Posterior vena cava (tissue), 2 donors: ENCODE measurements at places on chromosomes 7 and 10. TPM values are rescaled to one million over a fixed set of nuclear protein-coding genes. Genes with fewer than 3 reads are reported as not detected.

KNDC1 gene
- total RNA-seq = 0.37 TPM

PRKAG2 gene
- total RNA-seq = 91.8 TPM

C7orf33 gene
- not detected for total RNA-seq

GNGT1 gene
- not detected for total RNA-seq

IL2RA gene
- total RNA-seq = 6.4 TPM

EGR2 gene
- total RNA-seq = 3.0 TPM

ANKRD16 gene
- total RNA-seq = 4.5 TPM

PCGF5 gene
- total RNA-seq = 100 TPM

SPDYE6 gene
- not detected for total RNA-seq

NME8 gene
- 0.19 TPM for total RNA-seq

CHST12 gene
- total RNA-seq = 21.4 TPM

RSU1 gene
- total RNA-seq = 108 TPM

PRF1 gene
- total RNA-seq = 4.6 TPM

GAD2 gene
- total RNA-seq = not detected

DMBT1 gene
- not detected for total RNA-seq

HYAL4 gene
- not detected for total RNA-seq

SOSTDC1 gene
- not detected for total RNA-seq

NUTM2E gene
- 0.46 TPM for total RNA-seq

PDE6C gene
- total RNA-seq = not detected

KAZALD1 gene
- total RNA-seq = 9.3 TPM

LRRC17 gene
- 1.4 TPM for total RNA-seq

GCK gene
- total RNA-seq = 0.81 TPM

EDRF1 gene
- total RNA-seq = 13.5 TPM

TAS2R4 gene
- 1.5 TPM for total RNA-seq

TRIL gene
- 10.6 TPM for total RNA-seq

RBP4 gene
- 3.1 TPM for total RNA-seq

AMPH gene
- total RNA-seq = 7.3 TPM

RPP38 gene
- total RNA-seq = 10.0 TPM

SFTPA1 gene
- not detected for total RNA-seq

LIPM gene
- not detected for total RNA-seq

SNX10 gene
- 6.5 TPM for total RNA-seq

OPN1SW gene
- total RNA-seq = not detected

CYP3A5 gene
- total RNA-seq = 1.8 TPM

ANXA8 gene
- total RNA-seq = not detected

JAKMIP3 gene
- 0.62 TPM for total RNA-seq

SEC61G gene
- total RNA-seq = 97.0 TPM

LAMB4 gene
- not detected for total RNA-seq

CUBN gene
- total RNA-seq = 2.3 TPM

ACTR3C gene
- total RNA-seq = 1.7 TPM

PTF1A gene
- total RNA-seq = not detected

JCAD gene
- 113 TPM for total RNA-seq

RELN gene
- 6.2 TPM for total RNA-seq

PRKRIP1 gene
- 13.9 TPM for total RNA-seq

LHPP gene
- total RNA-seq = 13.0 TPM

OR9A2 gene
- total RNA-seq = not detected

AGR3 gene
- total RNA-seq = not detected

CALY gene
- total RNA-seq = not detected

ADCYAP1R1 gene
- total RNA-seq = 1.8 TPM

ZCCHC24 gene
- total RNA-seq = 125 TPM

INHBA gene
- 71.2 TPM for total RNA-seq

SFRP5 gene
- total RNA-seq = 0.56 TPM

TSPAN12 gene
- 9.8 TPM for total RNA-seq

NCF1 gene
- total RNA-seq = 9.3 TPM

DNAJC30 gene
- total RNA-seq = 7.7 TPM

IL6 gene
- total RNA-seq = 2.4 TPM

SPDYE8 gene
- not detected for total RNA-seq

KLF14 gene
- 0.23 TPM for total RNA-seq
